Stimulated activated CD4-positive, alpha-beta T cell treated with anti-CD3 and anti-CD28 coated beads, Interleukin-12 subunit alpha, Interleukin-12 subunit beta, amount 100 ng/mL, for 48 hours (primary cell): ENCODE measurements at places on chromosomes 5 and 9.
A peak's percentile ranks its signal among the peaks of the same experiment; 100 is the strongest.

- DNase-seq, result no peak
Observed at GRCh38 chr5:73302797-73303147, 129.8 kb downstream of the TMEM174 start.

- no peak for DNase-seq
Observed at GRCh38 chr5:133372293-133372937, 239.9 kb downstream of the FSTL4 start.

DNA sequence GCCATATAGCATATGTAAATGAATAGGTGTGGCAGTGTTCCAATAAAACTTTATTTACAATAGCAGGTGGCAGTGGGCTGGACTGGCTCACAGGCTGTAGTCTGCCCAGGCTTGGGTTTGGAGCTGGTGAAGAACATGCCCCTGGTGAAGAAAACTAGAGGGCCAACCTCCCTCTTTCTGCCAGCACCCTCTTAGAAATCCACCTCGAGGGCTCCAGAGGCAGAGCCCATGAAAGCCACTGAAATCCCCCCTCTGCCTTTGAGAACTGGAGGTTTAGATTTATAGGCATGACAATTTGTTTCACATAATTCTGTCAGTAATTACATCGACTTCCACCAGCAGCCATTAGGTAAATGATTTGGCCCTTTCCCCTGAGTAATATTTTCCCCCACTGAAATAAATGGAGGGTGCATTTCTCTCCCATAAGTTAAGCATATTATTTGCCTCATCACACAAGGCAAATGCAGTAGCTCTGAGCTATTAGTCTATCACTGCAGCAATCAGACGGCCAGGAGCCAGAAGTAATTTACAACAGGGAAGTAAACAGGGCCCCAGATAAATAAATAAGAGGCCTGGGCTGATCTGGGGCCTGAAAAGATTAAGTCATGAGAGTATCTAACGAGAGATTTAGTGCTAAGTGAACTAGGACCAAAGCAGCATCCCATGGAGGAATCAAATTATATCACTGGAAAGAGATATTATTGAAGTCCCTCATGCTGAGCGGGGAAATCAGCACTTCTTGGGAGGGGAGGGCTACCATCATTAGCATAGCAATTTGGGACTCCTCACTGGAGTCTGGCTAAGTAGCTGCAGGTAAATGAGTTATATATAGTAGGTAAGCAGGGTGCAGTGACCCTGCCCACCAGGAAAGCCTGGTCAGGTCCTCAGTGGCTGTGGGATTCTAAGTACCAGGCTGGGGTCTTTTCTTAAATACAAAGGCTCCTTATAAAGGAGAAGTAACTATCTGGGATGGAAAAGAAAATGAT lies 123.9 kb downstream of the SLIT3 start:
- no peak for DNase-seq

DNA sequence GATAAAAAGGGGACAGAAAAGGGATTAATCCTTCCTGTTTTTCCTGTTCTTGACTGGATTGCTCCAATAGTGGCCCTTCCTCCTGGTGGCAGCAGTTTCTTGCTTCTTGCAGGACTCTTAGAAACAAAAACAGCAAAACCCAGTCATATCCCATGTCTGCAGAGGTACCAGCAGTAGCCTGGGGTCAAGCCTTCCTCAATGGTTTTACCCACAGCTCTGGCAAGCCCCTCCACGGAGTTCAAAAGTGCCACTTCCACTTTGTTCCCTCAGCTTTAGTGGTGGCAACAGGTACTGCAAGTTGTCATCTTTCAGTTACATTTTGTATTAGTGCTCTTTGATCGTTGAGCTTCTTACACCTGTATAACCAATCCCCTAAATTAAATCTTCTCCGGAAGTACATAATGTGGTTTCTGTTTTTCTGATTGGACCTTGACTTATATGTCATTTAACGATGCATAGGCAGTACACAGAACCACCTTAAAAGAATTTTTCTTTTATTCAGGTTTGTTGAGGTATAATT lies 8.7 kb upstream of the RANBP6 start:
- no peak for DNase-seq

GRCh38 chr9:116605904-116606341 lies 81.2 kb upstream of the TRIM32 start:
- DNase-seq, result no peak

DNA sequence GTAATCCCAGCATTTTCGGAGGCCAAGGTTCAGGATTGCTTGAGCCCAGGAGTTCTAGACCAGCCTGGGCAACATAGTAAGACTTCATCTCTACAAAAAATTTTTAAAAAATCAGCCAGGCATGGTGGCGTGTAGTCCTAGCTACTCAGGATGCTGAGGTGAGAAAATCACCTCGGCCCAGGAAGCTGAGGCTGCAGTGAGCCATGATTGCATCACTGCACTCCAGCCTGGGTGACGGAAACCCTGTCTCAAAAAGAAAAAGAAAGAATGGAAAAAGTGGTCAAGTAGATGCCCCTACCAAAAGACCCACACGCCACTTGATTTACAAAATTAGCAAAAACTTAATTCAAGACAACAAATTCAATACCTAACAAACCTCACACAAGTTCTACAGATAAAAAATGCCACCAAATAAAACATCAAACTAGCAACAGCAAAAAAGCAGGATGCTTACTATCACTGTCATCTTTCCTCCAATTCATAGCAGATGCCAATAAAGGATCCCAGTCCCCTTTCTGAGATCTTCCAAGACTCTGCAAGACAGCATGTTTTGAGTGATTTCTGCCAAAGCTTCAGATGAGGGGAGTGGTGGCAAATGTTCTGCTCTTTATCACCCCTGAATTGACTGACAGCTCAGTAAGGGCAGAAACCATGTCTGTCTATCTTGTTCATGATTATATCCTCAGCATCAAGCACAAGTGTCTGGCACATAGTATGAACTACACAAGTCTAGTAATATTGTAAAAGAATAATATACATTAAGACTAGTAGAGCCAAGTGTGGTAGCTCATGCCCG lies 34.2 kb upstream of the TESK1 start:
- peak; percentile 51 for DNase-seq

DNA sequence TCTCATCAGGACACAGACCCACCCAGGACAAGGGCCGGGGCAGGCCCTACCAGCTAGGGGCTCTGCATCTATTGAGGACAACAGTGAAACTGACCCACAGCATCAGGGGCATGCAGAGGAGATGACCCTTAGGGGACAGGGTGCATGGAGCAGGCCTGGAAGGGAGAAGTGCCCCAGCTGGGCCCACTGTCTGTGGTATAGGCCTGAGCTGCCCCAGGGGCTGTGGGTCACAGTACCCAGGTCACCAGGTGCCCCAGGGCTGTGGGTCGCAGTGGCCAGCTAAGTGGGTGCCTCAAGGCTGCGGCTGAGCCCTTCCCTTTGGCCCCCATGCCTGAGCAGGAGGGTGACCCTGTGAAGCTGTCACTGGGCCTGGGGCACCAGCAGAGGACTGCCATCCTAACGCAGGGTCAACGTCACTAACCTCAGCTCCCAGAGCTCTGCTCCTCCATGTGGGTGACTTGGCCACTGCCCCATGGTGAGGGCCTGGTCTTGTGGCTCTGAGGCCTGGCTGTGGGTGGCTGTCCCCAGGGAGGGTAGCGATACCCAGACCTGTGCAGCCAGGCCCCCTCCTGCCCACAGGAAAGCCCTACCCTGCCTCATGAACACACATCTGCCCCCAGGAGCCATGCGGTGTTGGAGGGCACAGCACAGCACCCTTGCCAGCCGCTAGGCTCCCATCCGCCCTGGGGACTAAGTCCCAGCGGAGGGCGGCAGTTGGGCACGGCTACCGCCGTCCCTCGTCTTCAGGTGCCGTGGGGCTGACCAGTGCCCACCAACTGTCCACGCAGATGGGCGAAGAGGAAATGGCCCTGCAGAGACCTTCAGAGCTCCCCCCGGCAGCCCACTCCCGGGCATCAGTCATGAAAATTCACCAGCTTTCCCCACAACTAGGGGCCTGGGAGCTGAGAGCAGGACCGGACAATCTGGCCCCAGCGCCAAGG lies 4.9 kb downstream of the EDF1 start:
- DNase-seq, result no peak

DNA sequence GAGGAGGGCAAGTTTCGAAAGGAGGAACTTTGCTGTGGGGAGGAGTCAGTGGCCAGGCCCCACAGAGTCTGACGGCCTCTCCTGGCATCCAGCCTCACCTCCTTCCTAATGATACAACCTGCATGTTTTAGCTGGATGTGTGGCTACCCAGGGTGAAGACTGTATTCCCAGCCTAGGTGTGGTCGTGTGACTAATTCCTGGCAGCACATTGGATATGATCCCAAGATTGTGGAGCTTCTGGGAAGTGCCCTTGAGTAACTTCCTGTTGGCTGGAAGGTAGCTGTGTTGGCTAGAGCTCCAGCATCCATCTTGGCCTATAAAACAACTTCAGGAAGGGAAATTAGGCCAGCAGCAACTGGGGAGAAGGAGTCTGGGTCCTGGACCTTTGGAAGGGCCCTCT lies 19.0 kb upstream of the LPCAT1 start:
- no peak for DNase-seq

DNA sequence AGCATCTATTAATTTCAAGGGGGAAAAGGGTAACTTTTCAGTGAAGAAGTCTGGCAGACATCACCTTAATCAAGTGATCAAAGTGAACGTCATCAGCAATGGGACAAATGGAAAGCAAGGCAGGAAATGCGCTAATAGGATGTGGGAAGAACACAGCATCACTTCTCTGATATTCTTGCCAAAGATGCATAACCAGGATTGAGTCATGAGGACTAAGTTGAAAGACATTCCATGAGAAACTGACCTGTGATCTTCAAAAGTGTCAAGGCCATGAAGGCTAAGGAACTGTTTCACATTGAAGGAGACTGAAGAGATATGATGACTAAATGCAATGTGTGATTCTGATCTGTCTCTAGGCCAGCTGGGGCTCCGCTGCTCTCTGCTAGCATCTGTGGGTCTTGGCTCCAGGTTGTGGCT lies 92.9 kb downstream of the NDFIP1 start:
- no peak for DNase-seq

DNA sequence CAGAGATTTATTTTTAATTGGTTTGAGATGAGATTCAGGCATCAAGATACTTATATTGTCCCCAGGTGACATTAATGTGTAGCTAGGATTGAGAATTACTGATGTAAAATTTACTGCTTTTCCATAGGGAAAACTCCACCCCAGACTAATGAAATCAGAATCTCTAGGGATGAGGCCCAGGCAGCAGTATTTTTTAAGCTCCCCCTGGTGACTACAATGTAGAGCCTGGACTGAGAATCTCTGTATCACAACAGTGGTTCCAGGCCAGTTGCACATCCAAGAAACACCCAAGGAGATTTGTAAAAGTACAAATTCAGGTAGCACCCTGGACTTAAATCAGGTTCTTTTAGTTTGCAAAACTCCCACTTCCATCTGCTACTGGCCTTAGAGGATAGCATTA lies 185.7 kb downstream of the MARCHF11 start:
- no peak for DNase-seq

- DNase-seq, result no peak
Observed at GRCh38 chr9:34662526-34663302, at the start of gene CCL27. TSS of gene CCL27 (minus strand) at chr9:34662657. CDS start at chr9:34662633, 24 bp downstream.

DNA sequence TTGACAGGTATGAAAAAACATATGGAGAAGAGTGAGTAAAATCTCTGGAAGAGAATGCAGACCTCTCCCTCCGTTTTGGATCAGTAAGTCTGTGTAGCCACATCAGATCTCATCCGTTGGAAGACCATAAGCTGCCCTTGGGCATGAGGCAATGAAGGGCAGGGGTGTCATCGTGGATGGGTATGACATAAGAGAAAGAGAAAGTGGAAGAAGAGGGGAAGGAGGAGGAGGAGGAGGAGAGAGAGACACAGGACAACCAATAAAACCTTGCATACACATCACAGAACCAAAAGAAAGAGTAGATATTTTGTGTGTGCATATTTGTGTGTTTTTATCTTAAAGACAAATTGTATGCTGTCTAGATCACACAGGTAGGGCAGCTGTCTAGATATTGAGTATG lies 50.7 kb downstream of the PRRC1 start:
- no peak for DNase-seq

GRCh38 chr5:34012791-34013190 lies 4.9 kb upstream of the AMACR start:
- no peak for DNase-seq

DNA sequence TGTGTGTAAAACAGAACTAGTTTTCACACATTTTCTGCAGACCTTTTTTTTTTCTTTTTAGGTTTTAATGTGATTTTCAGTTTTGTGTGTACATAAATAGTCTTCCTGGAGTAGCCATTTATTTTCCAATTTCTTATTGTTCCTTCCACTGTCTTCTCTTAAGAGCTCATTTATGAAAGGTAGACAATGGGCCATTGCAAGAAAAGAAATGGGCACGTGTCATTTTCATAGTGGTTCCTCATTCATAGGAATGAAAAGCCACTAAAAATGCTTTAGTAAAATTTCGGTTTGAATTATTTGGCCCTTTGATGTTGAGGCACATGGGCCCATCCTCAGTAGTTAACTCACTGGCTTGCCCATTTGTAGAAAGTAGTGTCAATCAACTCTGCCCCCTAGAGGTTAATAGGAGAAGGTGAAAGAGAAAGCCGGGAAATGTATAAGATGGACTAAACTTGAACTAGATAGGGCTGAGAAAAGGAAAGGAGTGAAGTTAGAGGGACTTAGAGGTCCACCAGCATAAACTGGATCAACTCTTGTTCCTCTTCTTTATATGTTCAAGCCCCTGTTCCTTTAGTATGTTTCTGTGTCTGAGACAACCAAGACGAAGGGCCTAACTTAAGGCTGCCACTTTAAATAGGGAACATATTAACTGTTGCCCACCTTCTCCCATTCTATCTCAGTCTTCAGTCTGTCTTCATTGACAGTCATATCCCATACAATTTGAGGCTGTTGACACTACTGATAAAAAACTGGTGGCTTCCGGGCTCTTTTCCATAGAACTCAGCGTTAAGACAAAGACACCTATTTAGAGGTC lies 72.6 kb downstream of the SMARCA2 start:
- DNase-seq, result no peak

DNA sequence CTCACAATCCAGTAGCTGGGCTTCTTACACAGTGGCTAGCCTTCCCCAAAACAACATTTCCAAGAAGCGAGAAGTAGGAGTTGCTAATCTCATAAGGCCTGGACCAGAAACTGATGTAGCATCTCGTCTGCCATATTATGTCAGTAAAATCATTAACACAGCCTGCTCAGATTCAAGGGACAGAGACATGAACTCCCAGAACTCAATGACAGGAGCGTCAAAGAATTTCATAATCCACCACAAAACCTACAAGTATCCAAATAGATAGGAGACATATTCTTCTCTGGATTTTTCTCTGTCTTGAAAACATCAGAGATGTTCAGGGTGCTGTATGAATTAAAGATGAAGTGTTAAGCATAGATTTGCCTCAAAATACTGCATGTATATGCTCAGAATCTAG lies 457.6 kb upstream of the ACTBL2 start:
- no peak for DNase-seq

- no peak for DNase-seq
Observed at GRCh38 chr9:86424251-86424891, 70.2 kb upstream of the TUT7 start.
